ENCODE measurements at places on chromosomes 16 and 17.

DNA sequence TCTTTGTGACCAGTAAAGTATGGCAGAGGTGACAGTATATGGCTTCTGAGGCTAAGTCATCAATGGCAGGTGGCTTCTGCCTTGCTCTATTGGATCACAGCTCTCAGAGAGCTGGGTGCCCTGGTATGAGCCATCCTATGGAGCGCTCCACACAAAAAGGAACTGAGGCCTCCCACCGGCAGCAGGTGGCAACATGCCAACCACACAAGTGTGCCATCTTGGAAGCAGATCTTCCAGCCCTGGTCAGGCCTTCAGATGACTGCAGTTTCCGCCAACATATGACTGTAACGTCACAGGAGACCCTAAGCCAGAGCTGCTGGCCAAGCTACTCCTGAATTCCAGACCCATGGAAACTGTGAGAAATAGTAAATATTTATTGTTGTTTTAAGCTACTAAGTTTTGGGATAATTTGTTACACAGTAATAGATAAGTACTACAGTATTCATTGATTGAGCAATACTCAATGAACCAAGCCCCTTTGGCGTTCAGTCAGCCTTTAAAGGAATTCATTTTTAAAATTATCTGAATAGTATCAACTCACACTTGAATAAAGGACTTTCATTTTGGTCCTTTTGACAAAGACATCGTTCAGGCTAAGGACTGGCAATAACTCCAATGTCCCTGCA lies 69.4 kb upstream of the LHX1 start:
- DNase-seq = no peak

DNA sequence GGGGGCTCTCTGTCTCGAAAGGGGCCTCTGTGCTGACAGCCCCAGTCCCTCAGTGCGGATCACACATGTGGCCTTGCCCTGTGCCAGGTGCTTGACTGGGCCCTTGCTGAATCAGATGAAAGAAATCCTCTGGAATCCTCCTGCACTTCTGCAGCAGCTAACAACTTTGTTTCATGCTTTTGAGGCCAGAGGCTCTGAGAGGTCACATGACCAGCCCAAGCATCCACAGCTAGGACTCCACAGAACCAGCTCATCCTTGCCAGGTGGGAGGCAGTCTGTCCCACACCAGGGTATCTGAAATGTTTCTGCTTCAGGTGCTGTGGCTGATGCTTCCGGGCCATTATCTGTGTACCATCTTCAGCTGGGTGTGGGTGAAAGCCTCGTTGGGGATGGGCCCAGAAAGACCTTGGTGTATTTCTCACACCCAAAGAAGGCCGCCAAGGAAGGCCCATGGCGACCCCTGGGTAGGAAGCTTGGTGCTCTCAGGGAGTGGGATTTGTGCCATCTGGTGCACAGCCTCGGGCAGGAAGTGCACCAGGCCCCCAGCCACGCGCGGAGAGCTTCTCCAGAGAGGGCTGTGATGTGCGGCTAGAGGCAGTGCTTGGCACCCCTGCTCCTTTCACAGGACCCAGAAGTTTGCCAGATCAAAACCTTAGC lies 143.8 kb downstream of the CLEC16A start:
- peak; percentile 49 for DNase-seq

GRCh38 chr17:37060094-37060493 lies 111.3 kb downstream of the AATF start:
- no peak for DNase-seq

DNA sequence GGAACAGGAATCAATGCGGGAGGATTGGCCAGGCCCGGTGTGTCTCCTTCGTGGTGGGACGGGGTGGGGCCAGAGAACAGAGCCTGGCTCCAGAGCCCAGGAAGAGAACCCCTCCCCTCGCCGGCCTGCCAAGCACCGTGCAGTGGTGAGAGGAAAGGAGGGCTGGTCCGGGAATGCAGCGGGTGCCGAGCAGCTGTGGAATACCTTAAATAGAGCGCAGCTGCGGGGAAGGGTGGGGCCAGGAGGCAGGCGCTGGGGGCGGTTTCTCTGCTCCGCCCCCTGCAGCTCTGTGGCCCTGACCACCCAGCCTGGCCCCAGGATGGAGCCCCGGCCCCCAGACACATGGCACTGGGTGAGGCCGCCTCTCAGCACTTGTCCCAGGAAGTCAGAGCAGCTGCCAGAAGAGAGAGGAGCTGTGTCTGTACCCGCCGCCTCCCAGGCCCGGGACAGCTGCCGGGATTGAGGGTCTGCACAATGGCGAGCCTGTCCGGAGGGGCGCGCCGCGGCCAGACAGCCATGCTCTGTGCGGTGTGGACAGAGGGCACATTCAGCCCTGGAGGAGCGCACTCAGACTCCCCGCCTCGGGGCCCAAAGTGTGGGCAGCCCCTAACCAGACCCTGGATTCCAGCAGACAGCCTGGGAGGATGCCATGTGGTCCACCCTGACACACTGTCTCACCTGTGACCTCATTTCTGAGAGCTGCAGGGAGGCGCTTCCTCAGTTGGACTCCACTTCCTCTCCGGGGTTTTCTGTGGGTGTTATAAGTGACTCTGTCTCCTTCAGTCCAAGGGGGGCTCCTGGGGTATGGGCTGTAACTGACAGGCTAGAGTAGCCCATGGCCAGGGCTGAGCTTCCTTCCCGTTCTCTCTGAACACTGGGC lies 268.8 kb downstream of the SEC14L1 start:
- peak; percentile 73 for DNase-seq

DNA sequence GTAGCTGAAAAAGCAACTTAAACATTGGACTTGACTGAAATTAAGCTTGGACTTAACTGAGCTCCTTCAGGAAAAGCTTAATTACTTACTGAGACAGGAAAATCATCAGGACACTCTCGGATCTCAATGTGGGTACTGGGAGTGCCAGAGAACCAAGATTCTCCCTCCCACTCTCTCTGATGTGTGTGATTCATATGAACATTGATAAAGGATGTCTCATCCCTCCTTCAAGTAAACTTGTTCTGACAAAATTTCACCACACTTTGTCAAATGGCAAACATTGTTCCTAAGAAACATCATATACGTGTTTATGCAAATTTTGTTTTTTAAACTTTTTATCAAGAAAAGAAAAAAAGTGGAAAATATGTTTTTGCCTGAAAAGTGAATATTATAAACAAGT lies 4.1 kb upstream of the SLFN5 start:
- DNase-seq = peak; percentile 57

- no peak for DNase-seq
Measured at GRCh38 chr16:7420079-7420478, 87.4 kb downstream of the RBFOX1 start.

- DNase-seq = peak; percentile 65
Measured at GRCh38 chr17:45021607-45022287, 29.7 kb downstream of the DCAKD start.

DNA sequence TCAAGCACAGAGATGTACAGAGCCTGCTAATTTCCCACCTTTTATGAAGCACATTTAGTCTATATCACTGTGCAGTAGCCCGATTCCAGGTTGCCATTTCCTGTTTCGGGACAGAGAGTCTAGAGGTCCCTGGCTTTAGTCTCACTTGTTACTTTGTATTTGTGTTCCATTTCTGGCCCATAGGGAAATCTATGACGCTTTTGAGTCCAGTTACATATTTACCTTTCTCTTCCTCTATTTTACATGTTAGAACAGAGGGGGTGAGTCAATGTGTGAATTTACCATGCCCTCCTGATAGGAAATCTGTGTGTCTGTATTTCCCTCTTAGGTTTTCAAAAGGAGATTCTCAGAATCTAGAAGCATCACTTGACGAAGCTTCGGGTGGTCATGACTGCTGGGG lies 227.1 kb upstream of the ZFHX3 start:
- no peak for DNase-seq

- DNase-seq = no peak
Measured at GRCh38 chr16:7344830-7345780, 12.5 kb downstream of the RBFOX1 start.

DNA sequence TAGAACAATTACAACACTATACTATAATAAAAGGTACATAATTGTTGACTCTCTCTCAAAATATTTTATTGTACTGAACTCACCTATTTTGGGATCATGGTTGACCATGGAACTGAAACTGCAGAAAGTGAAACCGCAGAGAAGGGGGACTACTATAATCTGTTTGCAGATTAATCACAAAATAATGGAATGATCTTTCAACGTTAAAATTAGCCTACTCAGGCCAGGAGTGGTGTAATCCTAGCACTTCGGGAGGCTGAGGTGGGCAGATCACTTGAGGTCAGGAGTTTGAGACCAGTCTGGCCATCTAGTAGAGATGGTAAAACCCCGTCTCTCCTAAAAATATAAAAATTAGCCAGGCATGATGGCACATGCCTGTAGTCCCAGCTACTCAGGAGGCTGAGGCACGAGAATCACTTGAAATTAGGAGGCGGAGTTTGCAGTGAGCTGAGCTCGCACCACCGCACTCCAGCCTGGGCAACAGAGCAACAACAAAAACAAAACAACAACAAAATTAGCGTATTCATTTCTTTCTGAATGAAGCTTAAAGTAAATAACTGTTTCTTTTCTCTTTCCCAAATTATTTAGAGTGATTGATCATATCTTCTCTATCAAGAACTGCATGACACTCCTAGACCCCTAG lies 45.6 kb downstream of the IKZF3 start:
- no peak for DNase-seq

DNA sequence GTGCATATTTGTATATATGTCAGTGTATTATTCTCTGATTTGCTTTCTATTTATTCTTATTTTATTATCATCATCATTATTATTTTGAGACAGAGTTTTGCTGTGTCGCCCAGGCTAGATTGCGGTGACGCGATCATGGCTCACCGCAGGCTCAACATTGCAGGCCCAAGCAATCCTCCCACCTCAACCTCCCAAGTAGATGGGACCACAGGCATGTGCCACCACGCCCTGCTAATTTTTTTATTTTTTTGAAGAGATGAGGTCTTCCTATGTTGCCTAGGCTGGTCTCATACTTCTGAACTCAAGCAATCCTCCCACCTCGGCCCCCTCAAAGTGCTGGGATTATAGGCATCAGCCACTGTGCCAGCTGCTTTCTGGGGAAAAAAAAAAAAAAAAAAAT lies 8.4 kb upstream of the ARHGAP17 start:
- DNase-seq = no peak

DNA sequence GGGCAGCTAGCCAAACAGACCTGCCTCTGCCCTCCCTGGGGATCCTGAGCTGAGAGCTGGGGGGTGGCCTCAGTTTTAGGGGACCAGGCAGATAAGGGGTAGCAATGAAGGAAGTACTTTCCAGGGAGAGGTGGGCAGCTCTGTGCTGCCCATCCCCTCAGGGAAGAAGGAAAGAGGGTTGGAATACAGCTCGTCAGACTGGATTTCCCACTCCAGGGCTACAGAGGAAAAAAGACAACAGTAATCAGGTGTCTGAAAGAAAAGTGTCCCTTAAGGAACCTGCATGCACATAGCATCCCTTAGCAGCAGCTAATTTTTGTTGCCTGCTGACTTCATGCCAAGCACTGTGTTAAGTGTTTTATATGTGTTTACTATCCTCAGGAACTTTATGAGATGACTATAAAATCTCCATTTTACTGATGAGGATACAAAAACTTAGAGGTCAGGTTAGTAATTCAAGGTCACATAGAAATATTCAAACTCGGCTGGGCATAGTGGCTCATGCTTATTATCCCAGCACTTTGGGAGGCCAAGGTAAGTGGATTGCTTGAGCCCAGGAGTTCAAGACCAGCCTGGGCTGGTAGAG lies 3.2 kb upstream of the MRPL58 start:
- no peak for DNase-seq

- DNase-seq = peak; percentile 33
Measured at GRCh38 chr16:29844575-29845331, 18.3 kb downstream of the CDIPT start.

DNA sequence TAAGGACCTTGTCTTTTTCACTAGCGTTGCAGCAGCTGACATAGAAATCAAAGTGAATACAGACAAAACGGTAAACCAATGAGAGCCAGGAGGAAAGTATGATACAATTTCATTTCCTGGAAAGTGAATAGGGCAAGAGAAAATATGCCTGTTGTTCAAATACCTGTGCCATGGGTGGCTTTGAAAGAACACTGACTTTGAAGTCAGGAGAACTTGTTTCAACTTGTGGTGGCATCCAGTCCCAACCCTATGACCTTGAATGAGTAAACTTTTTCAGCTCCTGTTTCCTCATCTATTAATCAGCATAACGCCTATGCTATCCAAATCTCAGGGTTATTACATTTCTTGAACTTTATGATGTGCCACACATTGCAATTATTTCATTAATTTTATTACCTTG lies 173.7 kb upstream of the HS3ST3A1 start:
- DNase-seq = no peak

- DNase-seq = peak; percentile 80
Measured at GRCh38 chr17:12024327-12024726, 3.6 kb downstream of the MAP2K4 start.

DNA sequence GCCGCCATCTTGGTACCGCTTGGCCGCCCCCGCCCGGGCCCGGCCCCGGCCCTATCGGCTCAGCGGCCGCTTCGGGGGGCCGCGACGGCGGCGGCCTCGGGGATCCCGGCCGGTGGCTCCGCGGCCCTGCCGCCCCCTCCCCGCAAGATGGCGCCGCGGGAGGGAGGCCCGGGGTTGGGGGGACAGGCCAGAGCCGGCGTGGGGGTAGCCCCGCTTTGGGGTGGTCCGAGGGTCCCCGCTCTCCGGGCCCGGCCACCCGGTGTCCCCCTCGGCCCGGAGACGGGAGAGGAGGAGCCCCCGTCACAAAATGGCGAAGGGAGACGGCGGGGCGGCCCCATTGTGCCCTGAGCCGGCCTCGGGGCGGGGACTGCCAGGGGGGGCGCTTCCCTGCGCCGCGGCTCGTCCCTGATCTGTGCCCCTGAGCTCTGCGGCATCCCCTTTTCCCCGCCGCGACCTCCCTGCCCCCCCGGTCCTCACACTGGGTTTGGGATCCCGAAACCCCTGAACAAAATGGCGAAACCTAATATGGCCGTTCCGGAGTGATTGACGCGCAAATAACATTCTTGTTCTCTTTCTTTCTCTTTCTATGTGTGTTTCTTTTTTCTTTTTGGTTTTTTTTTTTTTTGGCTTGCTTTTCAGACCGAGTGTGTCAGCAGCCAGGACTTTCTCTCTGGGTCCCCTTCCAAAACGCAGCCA lies 986 bp downstream of the HAPSTR1 start:
- no peak for DNase-seq
